Activated naive CD8-positive, alpha-beta T cell treated with anti-CD3 and anti-CD28 coated beads, Interleukin-2, amount 10 ng/mL, durations not matched to agents 7 days and 5 days (primary cell): ENCODE measurements at places on chromosomes 7 and 10. TPM values are rescaled to one million over a fixed set of nuclear protein-coding genes. Genes with fewer than 3 reads are reported as not detected.

- DNase-seq: no peak
Observed at GRCh38 chr7:49714182-49714581, 59.3 kb upstream of the VWC2 start.

DNA sequence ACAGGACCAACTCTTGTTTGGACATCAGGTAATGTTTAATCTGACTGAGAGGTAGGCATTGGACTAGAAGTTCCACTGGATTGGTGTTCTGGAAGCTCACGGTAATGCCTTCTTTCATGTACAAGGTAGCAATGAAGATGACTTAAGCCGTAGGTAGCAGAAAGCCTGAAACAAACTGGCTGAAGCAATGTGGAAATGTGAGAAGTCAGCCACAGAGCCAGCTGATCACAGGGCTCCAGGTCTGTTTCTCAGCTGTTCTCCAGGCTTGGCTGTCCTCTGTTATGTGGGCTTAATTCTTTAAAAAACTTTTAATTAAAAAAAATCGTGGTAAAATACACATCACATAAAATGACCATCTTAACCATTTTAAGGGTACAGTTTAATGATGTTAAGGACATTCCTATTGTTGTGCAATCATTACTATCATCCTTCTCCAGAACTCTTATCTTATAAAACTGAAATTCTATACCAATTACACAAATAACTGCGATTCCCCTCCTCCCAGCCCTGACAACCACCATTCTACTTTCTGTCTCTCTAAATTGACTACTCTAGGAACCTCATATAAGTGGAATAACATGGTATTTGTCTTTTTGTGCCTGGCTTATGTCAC, 101.4 kb upstream of the ZNF32 start:
- no peak for DNase-seq

MBLAC1 gene
- total RNA-seq: 4.8 TPM

PLEKHS1 gene
- total RNA-seq: not detected
